ENCODE measurements at places on chromosomes 1 and 21.
A peak's percentile ranks its signal among the peaks of the same experiment; 100 is the strongest.

DNA sequence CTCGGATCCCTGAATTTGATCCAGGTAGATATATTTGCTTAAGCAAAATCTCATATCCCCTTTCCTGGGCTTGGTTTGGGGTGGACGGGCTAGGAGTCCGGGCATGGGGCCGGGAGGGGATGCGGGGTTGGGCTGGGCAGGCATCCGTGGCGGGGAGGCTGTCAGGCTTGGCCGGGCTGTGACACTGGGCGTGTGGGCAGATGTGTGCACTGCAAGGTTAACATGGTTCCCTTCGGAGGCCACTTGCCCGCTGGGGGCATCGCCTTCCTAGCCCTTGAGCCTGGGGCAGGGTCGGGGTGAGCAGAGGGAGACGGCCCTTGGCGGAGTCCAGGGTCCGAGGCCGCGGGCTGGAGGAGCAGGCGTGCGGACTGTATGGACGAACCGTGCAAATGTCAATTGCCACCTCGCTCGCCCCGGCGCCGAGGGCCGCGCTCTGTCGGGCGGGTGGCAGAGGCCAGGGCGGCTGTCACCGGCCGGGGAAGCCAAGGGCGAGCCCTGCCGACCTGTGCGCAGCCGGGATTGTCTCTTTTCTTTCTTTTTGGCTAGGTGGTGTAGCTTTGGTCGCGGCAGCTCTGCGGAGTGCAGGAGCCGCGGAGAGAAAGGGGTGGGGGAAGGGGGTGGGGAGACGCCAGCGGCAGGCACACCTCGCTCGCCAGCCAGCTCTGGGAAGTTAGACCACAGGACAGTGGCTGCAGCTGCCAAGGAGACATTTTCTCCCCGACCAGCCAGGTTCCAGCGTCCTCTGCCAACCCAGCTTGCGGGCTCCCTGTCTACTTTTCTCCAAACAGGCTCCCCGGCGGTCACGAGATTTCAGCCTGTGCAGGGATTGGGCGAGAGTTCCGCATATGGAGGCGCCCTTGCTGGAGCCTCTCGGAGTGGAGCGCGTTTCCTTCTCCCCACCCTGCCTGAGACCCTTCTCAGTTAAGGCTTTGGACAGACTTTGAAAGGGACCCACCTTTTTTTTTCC, 1.3 kb downstream of the RCOR3 start:
- DNase-seq = peak; percentile 81

DNA sequence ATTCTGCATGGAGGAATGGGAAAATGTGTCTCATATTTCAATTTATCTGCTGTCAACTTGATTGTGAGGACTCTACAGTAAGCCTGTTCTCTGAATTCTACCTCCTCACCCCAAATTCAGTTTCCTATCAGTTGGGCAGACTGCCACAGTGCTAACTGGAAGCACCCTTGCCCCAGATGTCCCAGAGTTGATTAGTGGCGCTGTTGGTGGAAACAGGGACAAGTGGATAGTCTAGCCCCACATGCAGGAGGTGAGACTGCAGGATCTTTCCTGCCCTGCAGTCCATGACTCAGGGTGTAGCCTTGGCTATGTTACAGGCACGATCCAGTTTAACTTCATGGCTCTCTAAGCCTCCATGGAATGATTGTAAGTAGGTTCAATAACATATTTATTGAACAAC, 22.1 kb downstream of the ADAM30 start:
- no peak for DNase-seq

DNA sequence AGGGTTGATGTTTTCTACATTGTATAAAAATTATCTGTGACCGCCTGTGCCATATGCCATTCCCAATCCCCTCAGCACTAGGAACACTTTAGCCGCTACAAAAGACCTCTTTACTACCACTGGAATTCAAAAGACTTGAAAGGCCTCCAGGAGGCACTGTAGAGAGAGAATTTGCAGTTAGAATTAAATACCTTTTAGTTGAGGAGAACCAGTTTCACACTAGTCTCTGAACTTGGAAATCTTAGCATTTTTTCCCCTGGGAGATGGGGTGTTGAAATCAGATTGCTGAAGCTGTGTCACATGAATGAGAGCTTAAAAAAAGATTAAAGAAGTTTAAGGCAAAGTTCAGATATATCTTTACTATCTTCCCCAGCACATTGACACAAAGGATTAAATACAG, 291.0 kb downstream of the ADGRL2 start:
- DNase-seq = no peak

DNA sequence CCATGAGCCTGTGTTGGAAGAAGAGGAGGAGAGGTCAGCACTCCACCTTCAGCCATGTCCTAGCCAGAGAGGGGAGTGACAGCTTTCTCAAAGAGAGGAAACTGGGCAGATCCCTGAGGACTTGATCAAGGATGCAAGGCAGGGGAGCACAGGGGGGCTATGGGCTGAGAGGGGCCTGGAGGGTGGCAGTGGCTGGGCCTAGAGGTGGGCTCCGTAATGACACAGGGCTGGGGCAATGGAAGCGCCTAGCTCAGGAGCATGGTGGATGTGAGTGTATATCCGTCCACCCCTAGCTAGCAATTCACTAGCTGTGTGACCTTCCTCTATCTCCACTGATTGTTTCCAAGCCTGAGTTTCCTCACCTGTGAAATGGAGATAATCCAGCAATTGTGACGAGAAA, 32.6 kb downstream of the NEK2 start:
- DNase-seq = no peak

DNA sequence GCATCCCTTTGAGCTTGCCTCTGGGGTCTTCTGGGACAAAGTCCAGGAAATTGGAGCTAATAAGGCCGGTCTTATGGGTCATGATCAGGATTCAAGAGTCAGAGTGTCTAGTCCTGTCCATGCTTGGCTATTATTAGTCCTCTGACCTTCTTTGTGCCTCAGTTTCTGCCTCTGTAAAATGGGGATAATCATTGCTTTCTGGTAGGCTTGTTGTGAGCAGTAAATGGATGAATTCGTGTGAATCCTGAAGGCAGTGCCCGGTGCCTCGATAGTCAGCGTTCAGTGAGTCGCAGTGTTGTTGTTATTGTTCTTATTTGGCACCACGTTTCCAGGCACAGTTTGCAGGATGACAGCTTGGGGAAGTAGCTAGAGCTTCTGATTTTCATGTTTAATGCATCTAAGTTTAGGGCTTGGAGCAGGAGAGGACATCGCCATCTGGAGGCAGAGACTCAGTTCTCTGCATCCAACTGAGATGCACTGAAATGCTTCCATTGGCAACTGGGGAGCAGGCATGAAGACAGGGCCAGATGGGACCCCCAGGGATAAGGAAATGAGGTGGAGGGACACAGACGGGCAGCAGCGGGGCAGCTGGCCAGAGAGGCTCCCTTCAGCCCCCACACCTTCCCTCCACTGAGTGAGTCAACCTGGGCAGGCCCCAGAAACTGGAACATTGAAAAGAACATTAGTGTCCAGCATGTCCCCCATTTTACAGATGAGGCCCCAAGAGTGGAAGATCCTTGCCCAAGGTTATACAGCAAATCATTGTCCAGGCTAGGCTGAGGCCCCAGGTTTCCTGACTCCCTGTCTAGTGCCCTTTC, 160.3 kb downstream of the PTPRU start:
- no peak for DNase-seq

DNA sequence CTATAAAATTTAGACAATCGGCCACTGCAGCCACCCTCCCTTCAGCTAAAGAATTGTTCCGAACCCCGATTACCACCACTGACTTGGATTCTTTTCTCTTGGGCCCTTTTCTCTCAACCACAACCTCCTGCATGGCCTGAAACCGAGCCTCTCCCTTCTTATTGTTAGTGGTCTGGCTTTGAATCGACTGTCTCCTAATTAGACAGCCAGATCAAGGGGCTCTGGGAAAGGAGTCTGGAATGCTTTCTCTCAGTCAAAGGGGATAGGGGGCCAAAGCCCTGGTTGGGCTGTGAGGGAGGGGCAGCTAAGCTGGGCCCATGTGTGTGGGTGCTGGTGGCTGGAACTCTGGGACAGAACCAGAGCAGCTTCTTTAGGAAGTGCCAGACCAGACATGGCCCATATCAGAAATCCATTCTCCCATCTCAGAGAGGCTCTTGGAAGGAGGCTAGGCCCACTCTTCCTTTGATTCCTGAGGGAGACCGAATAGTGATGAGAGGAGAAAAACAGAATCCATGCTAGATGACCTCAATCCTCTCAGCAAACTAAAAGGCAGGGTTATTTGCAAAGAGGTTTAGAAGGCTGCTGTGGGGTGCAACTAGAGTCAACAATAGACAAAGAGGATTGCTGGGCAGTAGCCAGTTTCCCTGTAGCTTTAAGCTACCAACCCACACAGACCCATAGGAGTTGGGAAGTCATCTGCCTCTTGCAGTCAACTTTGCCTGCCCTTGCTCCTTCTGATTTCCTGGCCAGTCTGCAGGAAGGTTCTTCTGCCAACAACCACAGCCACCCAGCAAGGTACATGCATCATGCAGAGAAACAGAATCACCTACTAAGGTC, 117.6 kb downstream of the AK5 start:
- DNase-seq = no peak

- DNase-seq = no peak
Observed at GRCh38 chr1:154629061-154629674, 21.2 kb upstream of the ADAR start.

DNA sequence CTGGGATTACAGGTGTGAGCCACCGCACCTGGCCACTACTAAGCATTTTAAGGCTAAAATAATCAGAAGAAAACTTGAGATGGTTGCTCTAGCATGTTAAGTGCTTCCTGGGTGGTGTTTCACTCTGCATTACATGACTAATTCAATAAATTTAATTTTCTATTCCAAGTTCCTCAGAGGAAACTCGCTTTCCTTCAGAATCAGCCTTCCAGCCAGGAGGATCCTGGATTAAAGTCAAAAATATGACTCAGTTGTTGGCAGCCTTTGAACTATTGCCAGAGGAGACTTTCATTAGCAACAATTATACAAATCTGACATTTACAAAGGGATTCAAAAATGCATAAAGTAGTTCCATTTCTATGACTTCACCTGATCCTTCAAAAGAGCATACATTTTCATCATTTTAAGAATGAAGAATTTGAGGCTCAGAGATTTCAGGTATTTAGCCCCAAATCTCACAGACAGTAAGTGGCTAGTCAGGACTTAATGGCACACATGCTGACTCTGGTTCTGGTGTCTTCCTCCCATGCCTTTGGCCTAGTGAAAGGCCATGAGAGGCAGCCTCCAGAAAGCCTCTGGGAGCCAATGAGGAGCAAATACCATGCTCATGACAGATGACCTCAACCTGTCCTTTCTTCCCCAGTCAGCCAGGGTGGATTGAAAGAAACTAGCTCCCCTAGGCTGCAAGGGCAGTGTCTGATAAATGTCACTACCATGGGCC, 115.7 kb downstream of the MAP3K21 start:
- no peak for DNase-seq

DNA sequence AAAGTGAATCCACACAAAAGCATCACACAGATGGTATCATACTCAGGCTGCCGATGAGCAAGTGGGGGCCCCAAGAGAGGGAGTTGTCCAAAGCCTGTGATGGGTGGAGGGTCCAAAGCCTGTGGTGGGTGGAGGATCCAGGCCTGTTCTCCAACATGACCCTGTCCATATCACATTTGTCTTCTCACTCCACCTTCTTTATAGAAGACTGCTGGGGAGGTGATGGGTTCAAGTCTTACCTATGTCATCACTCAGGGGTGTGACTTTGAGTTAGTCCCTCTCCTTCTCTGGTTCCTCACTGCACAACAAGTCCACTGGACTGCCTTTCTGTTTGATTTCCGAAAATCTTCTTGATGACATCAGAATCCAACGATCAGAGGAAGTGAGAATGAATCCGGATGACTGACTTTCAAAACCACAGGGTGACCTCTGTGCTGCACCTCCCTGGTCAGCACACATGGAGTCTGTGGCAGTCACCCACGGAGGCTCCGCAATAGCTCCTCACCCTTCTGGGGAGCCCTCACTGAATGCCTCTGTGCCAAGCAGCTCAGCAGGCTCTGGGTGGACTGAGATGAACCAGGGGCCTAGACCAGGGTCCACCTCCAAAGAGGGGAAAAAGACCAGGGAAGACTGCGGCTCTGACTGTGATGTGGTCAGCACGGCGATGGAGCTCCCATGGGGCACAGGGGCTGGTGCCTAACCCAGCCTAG, 166.8 kb downstream of the HIVEP3 start:
- DNase-seq = peak; percentile 30

- DNase-seq = no peak
Observed at GRCh38 chr1:90488451-90488850, 228.7 kb downstream of the BARHL2 start.

- DNase-seq = no peak
Observed at GRCh38 chr1:40058453-40059337, 18.2 kb downstream of the CAP1 start.

GRCh38 chr21:42799948-42800347, 79.4 kb downstream of the WDR4 start:
- DNase-seq = no peak

DNA sequence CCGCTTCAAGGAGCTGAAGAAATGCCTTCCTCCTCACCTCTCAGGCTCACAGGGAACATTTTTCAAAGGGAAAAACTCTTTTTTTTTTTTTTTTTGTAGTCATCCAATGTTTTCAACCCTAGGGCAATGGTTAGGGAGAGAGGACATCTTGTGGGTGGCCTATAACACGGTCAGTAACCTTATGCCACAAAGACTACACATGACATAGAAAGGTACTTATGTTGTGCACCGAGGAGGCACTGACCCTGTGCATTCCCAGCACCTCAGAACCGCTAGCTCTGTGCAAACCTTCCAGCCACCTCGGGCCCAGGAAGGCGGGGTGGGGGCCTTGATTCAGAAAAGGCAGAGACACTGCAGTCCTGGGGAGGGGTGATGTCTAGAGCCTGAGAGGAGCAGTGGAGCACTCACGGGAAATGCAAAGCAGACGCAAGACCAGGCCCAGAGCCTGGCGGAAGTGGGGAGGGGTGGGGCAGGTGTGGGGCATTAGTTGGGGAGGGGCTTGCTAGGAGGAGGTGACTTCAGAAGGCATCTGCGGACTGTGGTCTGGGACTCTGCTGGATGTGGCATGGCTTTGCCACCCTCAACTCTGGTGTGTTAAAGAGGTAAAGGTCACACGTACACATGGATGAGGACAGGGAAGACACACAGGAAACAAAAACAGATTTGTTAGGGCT, 68.6 kb downstream of the MDM4 start:
- DNase-seq = no peak

- peak; percentile 33 for DNase-seq
Observed at GRCh38 chr1:8969937-8970336, 24.3 kb downstream of the CA6 start.

- no peak for DNase-seq
Observed at GRCh38 chr1:236154671-236155398, 12.5 kb downstream of the GPR137B start.

- no peak for DNase-seq
Observed at GRCh38 chr1:10082785-10083479, 50.2 kb downstream of the UBE4B start.

DNA sequence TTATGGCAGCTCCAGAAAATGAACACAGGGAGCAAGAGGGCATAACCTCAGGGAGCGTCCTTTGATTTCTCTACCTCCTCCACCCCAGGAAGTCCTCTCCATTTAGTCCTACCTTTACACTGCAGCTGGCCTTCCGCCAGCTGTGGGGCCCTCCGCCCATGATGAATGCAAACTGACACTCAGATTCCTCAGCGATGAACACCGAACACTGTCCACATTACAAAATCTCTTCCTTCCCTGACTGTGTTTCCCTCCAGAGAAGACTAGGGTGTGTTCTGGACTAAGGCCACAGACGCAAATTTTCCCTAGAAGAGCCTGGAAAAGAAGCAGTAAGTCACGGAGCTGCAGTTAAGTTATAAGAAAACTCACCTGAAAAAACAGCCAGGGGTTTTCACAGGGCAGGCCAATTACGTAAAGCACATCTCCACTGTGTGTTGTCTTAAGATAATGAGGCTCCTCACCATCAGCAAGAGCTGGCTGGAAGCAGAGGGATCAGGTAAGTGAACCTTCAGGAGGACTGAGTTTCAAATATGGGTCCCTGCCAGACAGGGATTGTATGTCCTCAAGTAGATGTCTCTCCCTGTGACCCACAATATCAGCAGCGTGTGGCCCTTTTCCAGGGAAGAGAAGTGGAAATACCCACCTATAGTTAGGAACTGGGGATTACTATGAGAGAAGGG, 46.3 kb upstream of the ATP1B1 start:
- DNase-seq = no peak
